ENCODE measurements at places on chromosomes 3 and 15. TPM values are rescaled to one million over a fixed set of nuclear protein-coding genes. Genes with fewer than 3 reads are reported as not detected.

- no peak for DNase-seq
- H3K27me3 ChIP-seq: no peaks in the 10 kb centered on the region
- H3K27ac ChIP-seq: peak overlapping the region; percentile 90
These were observed 90.8 kb downstream of the NEO1 start for GRCh38 chr15:73142802-73143762.

GRCh38 chr3:161599697-161600096 lies 103.1 kb downstream of the OTOL1 start:
- no peaks in the 10 kb centered on the region for H3K36me3 ChIP-seq
- no peaks in the 10 kb centered on the region for H3K4me1 ChIP-seq
- H3K4me3 ChIP-seq: no peak overlapping the region
- no peak overlapping the region for H3K27ac ChIP-seq

GRCh38 chr3:12323237-12323636 lies 34.4 kb downstream of the PPARG start:
- H3K4me1 ChIP-seq: peaks cover 7% of the 10 kb centered on the region
- H3K27me3 ChIP-seq: peaks cover 8% of the 10 kb centered on the region
- H3K27ac ChIP-seq: no peak overlapping the region
- H3K36me3 ChIP-seq: peaks cover 12% of the 10 kb centered on the region
- H3K4me3 ChIP-seq: no peak overlapping the region
- no peak for DNase-seq

DNA sequence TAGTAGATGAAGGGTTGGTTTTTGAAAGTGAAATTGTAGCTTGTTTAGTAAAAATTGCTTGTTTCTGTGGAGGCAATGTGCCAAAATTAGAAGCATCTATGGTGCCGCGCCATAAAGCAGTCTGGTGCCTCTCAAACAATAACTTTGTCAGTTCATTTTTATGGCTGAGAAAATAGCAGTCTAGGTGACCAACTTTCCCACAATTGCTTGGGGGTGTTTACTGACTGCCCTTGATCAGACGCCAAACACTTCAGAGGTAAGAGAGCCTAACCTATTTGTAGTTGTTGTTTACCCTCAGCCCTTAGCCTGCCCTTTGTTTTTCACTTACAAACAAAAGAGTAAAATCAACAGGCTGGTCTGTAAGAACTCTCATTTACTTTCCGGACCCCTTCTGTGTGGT lies 174.5 kb downstream of the FNDC3B start:
- no peak overlapping the region for H3K4me3 ChIP-seq
- no peaks in the 10 kb centered on the region for H3K27me3 ChIP-seq

- no peak overlapping the region for H3K4me3 ChIP-seq
- H3K36me3 ChIP-seq: no peaks in the 10 kb centered on the region
- DNase-seq: no peak
- no peaks in the 10 kb centered on the region for H3K27me3 ChIP-seq
These were observed 231.4 kb downstream of the TIGIT start for GRCh38 chr3:114525278-114525677.

The INKA1 gene
- 2.3 TPM for total RNA-seq

DNA sequence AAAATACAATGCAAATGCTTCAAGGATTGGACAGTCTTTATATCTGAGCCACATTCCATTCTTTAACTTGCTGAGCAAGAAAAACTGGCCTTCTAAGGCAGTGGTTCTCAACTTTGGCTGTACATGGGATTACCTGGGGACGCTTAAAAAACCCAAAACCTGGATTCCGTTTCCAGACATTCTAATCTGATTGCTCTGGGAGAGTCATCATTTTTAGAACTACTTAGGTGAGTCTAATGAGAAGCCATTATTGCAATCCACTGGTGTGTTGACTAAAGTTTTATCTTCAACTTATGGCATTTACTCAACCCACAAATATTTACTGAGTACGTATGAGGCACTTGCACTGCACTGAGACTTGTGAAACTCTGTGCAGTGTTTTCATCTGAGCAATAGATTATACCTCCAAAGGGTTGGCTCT lies 195.7 kb upstream of the ATP11B start:
- no peaks in the 10 kb centered on the region for H3K27me3 ChIP-seq
- H3K36me3 ChIP-seq: no peaks in the 10 kb centered on the region
- H3K4me3 ChIP-seq: no peak overlapping the region
- H3K4me1 ChIP-seq: no peaks in the 10 kb centered on the region
- DNase-seq: no peak

GRCh38 chr15:31267161-31268107 lies 59.2 kb upstream of the KLF13 start:
- no peaks in the 10 kb centered on the region for H3K36me3 ChIP-seq
- H3K27me3 ChIP-seq: no peaks in the 10 kb centered on the region
- H3K4me3 ChIP-seq: peak overlapping the region; percentile 0
- H3K4me1 ChIP-seq: peaks cover 71% of the 10 kb centered on the region

GRCh38 chr3:9889405-9889804 lies 1.0 kb upstream of the JAGN1 start:
- H3K4me3 ChIP-seq: no peak overlapping the region
- H3K36me3 ChIP-seq: peaks cover 32% of the 10 kb centered on the region
- no peaks in the 10 kb centered on the region for H3K27me3 ChIP-seq
- DNase-seq: no peak

The GPR149 gene
- total RNA-seq: not detected

GRCh38 chr3:175295248-175296130 lies 436.4 kb downstream of the NAALADL2 start:
- no peaks in the 10 kb centered on the region for H3K4me1 ChIP-seq
- no peak for DNase-seq
- H3K27ac ChIP-seq: no peak overlapping the region
- no peaks in the 10 kb centered on the region for H3K27me3 ChIP-seq
- no peaks in the 10 kb centered on the region for H3K36me3 ChIP-seq
- H3K4me3 ChIP-seq: no peak overlapping the region

All from activated T-helper 2 cell treated with anti-CD3 and anti-CD28 coated beads, Interferon-gamma antibody, Interleukin-2, Interleukin-4, amounts not matched to agents 10 μg/mL and 5 μg/mL and 100 μg/mL, durations not matched to agents 14 hours and 24 hours and 36 hours (primary cell).